CD4-positive, alpha-beta T cell treated with Interleukin-6 for 4 hours (primary cell): ENCODE measurements at places on chromosomes 4 and X.

GRCh38 chrX:120857240-120857639 lies 18.4 kb downstream of the CT47B1 start:
- no peak for DNase-seq

DNA sequence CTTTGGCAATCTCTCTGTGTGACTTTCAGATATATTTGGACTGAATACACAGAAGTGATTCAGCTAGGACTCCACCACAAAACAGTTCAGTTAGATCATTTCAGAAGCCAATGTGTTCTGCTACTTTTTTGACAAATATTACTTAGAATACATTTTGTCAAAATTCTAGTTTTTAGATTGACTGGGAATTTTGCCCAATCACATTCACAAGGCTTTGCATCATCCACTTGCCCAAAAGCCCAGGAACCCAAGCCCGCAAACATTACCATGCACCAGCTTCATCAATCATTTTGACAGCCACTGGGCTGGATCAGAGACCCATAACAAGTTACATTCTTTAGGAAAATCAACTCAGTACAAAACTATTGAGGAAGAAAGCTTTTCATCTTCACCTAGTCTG lies 256.6 kb upstream of the NDST3 start:
- DNase-seq: no peak

DNA sequence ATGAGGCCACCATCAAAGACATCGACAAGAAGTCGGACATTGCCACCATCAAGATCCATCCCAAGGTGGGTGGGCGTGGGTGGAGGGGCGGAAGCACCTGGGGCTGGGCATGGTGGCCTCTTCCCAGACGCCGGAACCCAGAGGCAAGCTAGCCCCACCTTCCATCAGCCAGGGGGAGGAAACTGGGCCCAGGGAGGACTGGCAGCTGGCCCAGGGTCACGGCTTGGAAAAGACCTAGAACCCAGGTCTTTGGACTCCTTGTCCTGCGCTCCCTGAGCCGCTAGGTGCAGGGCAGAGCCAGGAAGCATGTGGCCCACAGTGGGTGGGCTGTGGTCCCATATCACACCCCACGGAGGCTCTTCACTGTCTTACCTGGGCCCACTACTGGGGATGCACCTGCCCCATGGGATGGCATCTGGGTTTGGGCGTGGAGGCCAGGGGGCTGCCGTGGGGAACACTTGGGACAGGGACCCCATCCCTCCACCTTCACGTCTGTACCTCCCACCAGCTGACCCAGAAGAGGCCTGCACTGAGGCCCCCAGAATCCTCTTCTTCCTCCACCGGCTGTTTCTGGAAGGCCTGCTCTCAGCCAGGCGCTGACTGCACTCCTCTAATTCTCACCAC lies 17.3 kb downstream of the HTRA3 start:
- no peak for DNase-seq

DNA sequence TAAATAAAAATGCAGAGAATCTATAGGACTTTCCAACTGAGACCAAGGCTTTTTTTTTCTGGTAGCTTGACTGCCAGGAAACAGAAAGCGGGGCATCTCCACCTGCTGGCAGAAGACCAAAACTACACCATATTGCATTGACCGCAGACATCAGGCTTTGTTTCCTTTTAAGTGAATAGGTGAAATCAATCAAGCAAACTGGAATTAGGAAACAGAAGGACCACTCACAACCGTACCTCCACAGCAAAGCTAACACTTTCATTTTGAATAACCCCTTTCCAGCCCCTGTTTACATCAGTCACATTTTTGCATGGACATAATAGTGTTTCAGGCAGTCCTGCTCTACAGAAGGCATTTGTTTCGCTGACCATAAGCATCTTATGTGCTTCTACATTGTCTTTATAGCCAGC lies 218.2 kb downstream of the IDS start:
- DNase-seq: peak; percentile 52

DNA sequence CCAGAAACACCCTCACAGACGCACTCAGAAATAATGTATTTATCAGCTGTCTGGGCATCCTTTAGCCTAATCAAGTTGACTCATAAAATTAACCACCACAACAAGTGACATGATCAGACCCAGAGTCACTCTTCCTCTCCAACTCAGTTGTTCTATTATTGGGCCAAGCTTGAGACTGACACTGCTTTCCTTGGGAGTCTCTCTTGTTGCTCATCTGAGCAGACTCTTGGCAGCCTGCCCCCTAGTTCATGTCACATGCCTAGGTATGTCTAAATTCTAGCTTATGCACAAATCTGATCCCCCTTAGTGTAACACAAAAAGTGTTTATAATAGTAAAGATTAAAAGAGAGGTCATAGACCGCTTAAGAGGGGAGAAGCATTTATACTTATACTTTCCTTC lies 72.6 kb upstream of the ADAMTS3 start:
- DNase-seq: no peak

DNA sequence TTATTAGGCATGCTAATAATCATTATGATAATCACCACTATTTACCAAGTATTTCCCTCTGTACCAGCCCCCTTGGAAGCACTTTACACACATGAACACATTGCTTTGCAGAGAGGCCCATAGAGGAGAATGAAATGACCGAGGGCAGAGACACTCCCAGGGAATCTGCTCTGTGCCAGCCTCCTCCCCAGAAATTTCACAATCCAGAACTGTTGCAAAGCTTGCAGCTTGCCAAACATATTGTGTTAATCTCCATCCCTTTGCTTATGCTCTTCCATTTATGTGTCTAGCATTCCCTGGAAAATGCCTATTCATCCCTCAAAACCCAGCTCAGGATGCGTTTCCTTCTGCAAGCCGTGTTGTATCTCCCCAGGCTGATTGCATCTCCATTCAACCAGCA lies 37.8 kb downstream of the CYTL1 start:
- no peak for DNase-seq

- no peak for DNase-seq
These were observed 229.7 kb upstream of the DKK2 start for GRCh38 chr4:107265859-107266258.

GRCh38 chr4:73620115-73620792 lies at the start of gene RASSF6:
RASSF6 (minus strand) TSS chr4:73620436; CDS start chr4:73611795, 8,641 bp downstream.
- peak; percentile 11 for DNase-seq

GRCh38 chr4:48366611-48367010 lies 25.3 kb downstream of the SLAIN2 start:
- no peak for DNase-seq

GRCh38 chrX:104670051-104670450 lies 104.1 kb downstream of the IL1RAPL2 start:
- DNase-seq: no peak
